ENCODE measurements at places on chromosomes 3 and 15. TPM values are rescaled to one million over a fixed set of nuclear protein-coding genes. Genes with fewer than 3 reads are reported as not detected.

Gene ZMYND10
- 1.3 TPM for total RNA-seq

Gene LNP1
- 2.6 TPM for total RNA-seq

Gene CPN2
- not detected for total RNA-seq

GRCh38 chr15:75149867-75150709 lies 51.6 kb upstream of the C15orf39 start:
- no peak for DNase-seq

GRCh38 chr3:27194861-27195483 lies 174.2 kb downstream of the NEK10 start:
- no peak for DNase-seq

GRCh38 chr3:146283781-146284445 lies 33.0 kb upstream of the PLSCR4 start:
- DNase-seq, result no peak

DNA sequence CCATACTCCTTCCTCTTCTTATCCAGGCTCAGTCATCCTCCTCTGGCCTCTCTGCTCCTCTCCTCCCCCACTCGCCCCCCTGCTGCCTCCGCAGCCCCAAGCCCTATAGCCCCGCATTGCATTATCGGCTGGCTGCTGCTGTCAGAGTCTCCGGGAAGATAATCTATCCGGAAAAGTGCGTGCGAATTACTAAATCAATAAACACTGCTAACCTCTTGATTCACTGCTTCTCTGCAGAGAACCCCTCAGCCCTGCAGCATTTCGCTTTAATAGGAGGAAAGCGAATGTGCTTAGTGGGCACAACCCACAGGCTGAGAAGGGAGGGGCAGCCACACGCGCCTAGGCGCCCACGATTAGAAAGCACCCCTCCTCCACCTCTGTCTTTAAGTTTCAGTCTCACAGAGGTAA lies 167.6 kb downstream of the ABHD5 start:
- no peak for DNase-seq

- DNase-seq, result no peak
These were observed 611.9 kb upstream of the CCDC54 start for GRCh38 chr3:106765342-106765741.

GRCh38 chr3:71984843-71985613 lies 200.1 kb upstream of the PROK2 start:
- DNase-seq, result peak; percentile 75
